ENCODE measurements at places on chromosomes 3 and 15.

DNA sequence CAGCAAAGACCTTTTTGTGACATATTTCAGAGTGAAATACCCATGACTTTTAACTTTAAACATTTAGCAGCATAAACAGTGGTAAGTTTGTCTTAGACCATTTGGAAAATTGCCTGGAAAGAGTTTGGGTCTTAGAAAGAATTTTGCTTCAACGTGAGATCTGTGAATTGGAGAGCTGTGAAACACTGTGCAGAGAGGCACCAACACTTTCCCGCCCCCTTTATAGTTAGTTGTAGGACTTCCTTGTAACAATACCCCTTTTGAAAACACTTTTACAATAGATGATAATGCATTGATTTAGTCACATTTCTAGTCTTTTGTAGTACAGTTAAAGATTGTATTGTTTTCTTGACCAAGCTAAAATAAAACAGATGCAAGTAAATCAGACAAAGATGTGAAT lies 43.5 kb upstream of the MBNL1 start:
- DNase-seq, result no peak

- no peak for DNase-seq
Observed at GRCh38 chr3:168096210-168096652, 507 bp upstream of the GOLIM4 start.

GRCh38 chr3:100114413-100115030 lies at the start of gene FILIP1L:
Gene FILIP1L, minus strand, starts transcription at chr3:100114501.
- no peak for DNase-seq

- DNase-seq, result no peak
Observed at GRCh38 chr3:115709931-115710330, 86.6 kb downstream of the GAP43 start.

- DNase-seq, result no peak
Observed at GRCh38 chr3:36403661-36404060, 23.4 kb downstream of the STAC start.

DNA sequence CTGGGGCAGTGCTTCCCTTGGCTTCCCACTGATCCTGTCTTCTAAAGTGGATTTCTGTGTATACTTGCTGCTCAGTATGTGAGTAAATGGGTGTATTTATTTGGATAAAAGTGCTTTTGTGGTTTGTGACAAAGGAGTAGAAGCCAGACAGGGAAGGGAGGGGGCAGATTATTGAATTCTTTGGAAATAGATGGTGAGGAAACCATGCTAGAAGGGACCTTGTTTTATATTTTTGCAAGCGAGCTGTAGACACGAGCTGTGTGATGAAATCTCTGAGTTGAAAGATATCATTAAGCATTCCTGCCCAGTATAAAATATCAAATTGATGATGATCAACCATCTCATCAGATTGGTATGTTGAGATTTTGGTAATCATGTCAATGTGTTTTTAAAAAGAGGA lies 68.9 kb downstream of the DUT start:
- DNase-seq, result no peak

DNA sequence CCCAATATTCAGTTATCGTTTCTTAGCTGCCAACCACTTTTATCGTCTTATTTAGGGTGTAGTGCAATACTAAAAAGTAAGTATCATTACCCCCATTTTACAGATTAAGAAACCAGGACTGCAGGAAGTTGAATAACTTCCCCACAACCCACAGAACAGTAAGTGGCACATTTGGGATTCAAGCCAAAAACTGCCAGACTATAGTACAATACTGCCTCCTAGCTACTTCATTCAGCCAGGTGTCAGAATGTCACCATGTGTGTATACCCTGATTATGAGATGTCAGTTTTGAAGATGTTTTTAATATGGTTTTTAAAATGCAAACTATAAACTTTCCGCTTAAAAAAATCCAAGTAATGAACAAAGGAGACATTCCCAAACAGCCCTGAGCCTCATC lies 74.2 kb upstream of the PROK2 start:
- no peak for DNase-seq

All from stimulated activated CD4-positive, alpha-beta T cell treated with anti-CD3 and anti-CD28 coated beads, Interleukin-15, amount 100 ng/mL, for 1 hour (primary cell).